ENCODE measurements at places on chromosomes 5 and 9. TPM values are rescaled to one million over a fixed set of nuclear protein-coding genes. Genes with fewer than 3 reads are reported as not detected.

DNA sequence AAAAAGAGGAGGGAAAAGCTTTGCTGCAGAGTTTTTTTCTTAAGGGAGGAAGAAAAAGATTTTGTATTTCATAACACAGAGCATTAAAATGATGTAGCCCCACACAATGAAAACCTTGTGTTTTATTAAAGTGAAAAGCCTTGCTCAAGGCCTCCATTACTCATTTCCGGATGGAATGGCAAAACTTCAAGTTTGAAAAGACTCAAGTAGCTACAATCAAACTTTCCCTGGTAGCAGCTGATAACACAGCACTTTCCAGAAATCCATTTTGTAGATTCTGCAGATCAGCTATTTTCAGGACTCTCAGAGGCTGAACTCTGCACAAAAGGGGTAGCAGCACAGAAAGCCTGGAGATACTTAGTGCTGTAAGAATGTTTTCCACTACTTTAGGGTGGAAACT lies 374.8 kb downstream of the NFIB start:
- no peak for DNase-seq

- DNase-seq = no peak
Observed at GRCh38 chr5:75610201-75610600, 1.1 kb upstream of the ANKDD1B start.

DNA sequence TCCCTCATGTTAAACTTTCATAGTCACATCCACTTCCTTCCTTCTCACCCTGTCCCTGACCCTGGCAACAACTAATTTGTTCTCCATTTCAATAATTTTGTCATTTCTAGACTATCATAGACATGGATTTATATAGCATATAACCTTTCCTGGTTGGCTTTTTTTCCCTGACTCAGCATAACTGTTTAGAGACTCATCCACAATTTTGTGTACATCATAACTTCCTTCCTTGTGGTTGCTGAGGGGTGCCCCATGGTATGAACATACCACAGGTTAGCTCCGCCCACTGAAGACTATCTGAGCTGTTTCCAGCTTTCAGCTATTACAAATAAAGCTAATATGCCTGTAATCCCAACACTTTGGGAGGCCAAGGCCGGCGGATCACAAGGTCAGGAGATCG lies 137.3 kb downstream of the PHF2 start:
- no peak for DNase-seq

DNA sequence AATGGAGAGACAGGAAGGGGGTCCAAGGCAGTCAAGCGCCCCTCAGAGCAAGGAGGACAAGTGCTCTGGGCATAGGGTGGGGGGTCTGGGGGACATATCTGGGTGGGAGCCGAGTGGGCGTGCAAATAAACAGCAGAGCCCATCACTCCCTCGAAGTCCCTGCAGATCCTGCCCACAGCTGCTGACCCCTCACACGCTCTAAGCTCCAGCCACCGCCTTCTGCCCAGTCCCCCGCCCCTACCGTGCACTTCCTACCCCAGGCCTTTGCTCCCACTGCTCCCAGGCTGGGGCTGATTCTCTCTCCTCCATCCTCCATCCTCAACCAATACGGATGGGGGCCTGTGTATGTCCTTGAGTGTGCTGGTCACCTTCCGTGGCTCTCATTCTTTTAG lies 16.9 kb upstream of the ALDH1B1 start:
- DNase-seq = no peak

DNA sequence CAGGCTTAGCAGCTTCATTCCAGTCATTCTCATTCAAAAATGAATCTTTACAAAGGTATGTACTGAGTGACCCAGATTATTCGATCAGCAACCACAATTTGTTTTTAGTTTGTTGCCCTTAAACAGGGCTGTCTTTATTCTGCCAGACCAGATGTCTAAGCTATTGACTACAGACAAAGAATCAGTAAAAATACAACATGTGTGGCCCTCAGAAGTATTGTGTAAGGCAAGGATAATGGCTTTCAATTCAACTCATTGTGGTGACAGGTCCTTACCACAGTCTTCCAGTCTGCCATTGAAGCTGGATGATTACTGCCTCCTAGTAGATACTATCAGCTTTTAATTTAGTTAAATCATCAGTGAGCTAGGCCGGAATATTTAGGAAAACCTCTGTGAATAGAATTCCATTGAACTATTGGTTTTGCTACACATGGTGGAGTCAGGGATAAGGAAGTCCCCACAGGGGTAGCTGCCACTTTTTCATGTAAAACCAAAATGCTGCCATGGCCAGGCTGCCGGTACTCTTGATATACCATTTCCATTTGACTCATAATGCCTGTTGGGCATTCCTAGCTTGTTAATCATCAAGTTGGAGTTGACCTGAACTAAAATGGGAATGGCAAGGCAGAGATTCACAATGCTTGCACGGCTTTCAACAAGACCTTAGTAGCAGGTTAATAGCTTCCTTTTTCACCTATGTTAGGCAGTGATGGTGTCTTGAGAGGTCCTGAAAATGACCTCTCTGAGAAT lies 175.6 kb downstream of the MEF2C start:
- no peak for DNase-seq

GRCh38 chr5:112186401-112186990 lies 232.6 kb downstream of the EPB41L4A start:
- peak; percentile 61 for DNase-seq

DNA sequence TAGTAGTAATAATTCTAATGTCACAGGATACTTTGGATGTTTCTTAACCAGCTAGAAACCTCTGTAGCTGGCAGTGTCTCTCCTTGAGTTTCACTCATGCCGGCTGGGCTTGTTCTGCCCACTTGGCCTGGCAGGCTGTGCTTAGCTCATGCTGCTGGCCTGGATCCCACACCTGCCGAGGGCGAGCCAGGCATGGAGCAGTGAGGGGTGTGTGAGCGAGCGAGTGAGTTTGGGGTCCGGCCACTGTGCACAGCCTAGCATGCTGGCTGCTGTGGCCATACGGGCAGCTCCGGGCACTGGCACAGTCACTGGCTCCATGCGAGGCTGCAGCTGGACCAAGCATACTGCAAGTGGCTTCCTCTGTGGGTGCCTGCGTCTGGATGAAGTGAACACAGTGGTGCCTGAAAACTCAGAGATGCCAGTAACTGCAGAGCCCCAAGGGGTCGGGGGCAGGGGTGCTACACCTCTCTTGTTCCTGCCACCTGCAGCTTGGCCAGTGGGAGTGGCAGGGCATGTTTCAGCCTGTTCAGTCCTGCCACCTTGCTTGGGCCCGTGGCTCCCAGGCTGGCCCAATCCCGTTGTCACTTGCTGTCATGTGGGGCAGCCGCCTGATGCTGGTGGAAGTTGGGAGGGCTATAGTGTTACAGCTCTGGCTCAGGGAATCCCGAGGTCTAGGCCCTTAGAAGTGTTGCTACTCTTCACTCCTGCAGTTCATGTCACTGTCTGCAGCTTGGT lies 9.9 kb downstream of the FSD1L start:
- peak; percentile 64 for DNase-seq

DNA sequence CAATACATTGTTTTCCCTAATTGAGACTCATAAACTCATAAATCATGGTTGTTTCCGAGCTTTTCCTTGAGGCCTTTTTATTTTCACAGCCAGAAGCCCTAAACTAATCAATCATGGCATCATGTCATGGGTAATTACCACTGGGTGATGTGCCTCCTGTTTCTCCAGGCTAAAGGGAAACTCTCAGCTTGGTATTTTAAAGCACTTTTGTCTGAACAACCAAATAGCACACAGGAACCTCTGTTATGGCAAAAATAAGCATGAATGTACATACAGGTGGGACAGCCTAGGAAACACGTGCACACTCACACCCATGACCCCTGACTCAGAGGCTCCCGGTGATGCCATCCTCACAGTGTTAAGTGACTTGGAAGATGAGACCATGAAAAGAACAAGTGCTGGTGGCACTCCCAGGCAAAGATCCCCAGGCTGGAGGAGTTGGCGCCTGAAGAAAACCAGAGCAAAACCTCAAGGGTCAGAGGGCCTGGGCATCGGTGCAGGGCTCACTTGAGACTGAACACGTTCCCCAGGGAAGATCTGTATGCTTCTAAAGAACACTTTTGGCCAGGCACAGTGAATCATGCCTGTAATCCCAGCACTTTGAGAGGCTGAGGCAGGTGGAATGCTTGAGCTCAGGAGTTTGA lies 154.3 kb downstream of the ROR2 start:
- no peak for DNase-seq

- DNase-seq = no peak
Observed at GRCh38 chr5:107450531-107450930, 220.2 kb downstream of the EFNA5 start.

- no peak for DNase-seq
Observed at GRCh38 chr9:33107762-33108161, 31.3 kb upstream of the SMU1 start.

Gene ANKRD18A
- total RNA-seq = 1.6 TPM

Gene CLIC3
- 6.2 TPM for total RNA-seq

Gene SH3TC2
- total RNA-seq = not detected

Gene UQCRQ
- total RNA-seq = 108 TPM

Gene CDX1
- not detected for total RNA-seq
